ENCODE measurements at places on chromosomes 12 and 14.

- DNase-seq, result no peak
These were observed 66.5 kb downstream of the DAD1 start for GRCh38 chr14:22522466-22522957.

DNA sequence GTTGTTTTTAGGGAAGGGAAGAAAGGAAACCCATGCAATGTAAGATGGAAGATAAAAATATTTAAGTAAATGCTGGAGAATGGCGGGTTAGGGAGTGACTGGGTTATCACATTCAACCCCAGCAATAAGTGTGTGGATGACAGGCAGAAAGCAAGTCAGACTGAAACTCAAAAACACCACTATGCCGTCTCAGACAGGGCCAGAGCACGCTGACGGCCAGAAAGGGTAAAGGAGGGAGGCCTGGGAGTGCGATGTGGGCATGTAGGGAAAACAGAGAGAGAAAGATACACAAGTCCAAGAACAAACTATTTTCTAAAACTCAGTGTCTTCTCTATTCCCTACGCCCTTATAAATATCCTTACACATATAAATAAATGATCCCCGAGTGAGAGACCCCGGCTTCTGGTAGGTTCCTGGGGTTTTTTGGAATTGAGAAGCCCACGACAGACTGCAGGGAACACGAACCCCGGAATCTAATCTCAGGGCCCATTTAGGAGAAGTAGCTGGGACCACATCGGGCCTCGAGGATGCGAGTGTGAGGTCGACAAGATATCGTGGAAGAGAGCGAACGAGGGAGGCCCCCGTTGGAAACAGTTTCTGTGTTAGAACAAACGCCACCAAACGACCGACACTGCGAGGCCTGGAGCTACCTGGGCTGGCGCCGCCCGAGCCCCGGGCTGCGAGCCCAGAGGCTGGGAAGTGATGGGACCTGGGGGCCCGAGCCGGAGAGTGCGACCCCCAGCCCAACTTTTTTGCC is 735 bp upstream of the OTX2 start:
- no peak for DNase-seq

DNA sequence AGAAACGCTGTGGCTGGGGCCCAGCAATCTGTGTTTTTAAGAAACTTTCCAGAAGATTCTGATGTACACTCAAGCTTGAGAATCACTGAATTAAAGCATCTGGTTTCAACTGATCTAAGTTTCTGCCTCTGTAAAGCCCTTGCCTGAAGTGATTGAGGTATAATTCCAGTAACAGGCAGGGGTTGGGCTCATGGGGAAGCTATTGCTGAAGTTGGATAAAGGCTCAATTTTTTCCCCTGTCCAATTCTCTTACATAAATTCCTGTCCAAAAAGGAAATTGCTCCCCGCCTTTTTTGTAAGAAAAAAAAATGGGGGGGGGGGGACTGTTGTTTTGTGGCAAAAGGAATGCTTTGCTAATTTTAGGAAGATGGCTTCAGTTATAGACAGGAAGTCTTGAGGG is 337.4 kb downstream of the NUAK1 start:
- DNase-seq, result no peak

GRCh38 chr14:61586544-61587055 is 108.7 kb upstream of the HIF1A start:
- DNase-seq, result no peak

DNA sequence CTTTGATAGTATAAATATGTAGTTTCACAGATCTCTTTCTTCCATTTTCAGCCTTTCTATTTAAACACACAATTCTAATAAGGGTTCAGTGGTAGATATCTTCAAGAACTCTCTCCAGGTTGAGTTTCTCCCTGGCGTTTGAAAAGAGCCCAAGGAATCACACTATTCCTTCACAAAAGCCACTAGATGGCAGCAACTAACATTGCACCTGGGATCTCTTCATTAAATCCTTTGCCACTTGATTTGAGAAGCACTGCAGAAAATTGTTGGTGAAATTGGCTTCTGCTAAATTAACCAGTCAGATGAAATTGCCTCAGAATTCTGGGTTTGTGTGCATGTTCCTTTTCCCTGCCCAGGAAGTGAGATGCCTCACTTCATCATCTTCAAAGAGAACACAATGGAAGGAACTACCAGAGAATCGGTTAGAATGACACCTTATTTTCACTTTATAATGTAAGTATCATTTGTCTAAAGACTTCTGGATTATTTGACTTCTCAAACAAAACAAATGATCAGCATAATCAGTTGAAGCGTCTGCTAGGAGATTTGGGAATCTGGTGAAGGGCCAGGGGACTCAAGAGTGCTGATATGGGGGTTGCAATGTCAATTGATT is 6.8 kb downstream of the CCDC198 start:
- no peak for DNase-seq

DNA sequence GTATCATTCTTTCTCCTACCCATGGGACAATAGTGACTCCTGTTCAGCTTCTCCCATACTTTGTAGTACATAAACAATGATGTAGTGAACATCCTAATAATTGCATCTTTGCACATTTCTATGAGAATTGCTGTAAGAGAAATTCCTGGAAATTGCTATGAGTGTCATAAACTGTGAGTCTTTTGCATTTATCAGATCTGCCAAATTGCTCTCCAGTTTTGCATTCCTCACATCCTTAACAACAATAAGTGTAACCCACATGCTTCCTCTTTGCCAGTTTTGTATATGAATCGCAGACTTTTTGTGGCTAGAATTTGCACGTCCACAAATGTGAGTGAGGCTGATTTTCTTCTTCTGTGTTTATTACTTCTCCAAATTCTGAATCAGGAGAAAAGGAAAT is 124.0 kb upstream of the TBX5 start:
- DNase-seq, result no peak

- no peak for DNase-seq
These were observed 15.7 kb downstream of the RTL1 start for GRCh38 chr14:100887728-100888335.

GRCh38 chr12:51970904-51971646 is 19.6 kb downstream of the ACVR1B start:
- peak; percentile 33 for DNase-seq

DNA sequence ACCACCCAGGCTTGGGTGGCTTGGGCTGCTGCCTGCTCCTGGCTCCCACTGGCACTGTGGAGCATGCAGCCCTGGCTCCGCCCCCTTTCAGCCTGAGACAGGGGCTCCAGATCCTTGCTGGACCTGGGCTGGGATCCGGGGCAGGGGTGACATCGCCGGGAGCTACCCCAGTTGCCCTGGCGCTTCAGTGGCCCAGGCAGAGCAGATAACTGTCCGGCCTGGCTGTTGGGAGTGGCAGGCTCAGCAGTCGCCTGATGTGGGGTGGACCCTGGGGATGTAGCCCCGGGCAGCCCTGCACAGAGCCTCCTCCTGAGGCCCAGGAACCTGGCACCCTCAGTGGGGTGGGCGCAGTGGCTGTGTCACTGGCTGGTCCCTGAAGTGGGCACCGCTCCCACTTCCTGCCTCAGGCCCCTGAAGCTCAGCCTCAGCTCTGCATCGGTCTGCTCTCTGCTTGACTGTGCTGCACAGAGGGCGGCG is 57.9 kb downstream of the FUT8 start:
- no peak for DNase-seq

DNA sequence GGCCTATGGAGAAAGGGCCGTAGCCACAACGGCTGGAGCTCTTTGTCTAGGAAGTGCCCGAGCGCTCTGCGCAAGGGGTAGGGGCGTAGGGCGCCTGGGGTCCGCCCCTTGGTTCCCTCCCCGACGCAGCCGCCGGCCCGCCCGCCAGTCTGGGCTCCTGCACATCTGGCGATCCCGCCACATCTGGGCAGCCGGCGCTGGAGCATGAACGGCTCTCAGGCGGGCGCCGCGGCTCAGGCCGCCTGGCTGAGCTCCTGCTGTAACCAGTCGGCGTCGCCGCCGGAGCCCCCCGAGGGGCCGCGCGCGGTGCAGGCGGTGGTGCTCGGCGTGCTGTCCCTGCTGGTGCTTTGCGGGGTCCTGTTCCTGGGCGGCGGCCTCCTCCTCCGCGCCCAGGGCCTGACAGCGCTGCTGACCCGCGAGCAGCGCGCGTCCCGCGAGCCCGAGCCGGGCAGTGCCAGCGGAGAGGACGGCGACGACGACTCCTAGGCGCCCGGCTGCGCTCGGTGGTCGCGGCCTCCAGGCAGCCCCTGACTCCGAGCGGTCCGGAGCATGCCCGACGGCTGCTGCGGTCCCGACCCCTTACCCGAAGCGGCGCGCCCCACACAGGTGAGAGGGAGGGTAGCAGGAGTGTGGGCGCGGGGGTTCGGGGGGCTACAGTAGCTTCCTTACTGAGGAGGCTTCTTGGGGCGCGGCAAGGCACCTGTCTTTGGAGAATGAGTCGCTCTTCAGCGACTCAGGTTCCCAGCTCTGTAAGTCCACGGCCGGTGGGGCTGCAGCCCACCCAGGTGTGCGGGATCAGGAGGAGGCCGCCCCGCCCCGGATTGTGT is at the start of gene SMIM41:
Gene SMIM41 (plus strand): TSS at position 129 of the 827 bp plus-strand sequence. CDS start 76 bp downstream, at position 205.
- no peak for DNase-seq

- DNase-seq, result no peak
These were observed at the start of gene TBX5 for GRCh38 chr12:114405519-114406271. TBX5 (minus strand) TSS chr12:114406144; CDS start chr12:114403898, 2,246 bp downstream.

DNA sequence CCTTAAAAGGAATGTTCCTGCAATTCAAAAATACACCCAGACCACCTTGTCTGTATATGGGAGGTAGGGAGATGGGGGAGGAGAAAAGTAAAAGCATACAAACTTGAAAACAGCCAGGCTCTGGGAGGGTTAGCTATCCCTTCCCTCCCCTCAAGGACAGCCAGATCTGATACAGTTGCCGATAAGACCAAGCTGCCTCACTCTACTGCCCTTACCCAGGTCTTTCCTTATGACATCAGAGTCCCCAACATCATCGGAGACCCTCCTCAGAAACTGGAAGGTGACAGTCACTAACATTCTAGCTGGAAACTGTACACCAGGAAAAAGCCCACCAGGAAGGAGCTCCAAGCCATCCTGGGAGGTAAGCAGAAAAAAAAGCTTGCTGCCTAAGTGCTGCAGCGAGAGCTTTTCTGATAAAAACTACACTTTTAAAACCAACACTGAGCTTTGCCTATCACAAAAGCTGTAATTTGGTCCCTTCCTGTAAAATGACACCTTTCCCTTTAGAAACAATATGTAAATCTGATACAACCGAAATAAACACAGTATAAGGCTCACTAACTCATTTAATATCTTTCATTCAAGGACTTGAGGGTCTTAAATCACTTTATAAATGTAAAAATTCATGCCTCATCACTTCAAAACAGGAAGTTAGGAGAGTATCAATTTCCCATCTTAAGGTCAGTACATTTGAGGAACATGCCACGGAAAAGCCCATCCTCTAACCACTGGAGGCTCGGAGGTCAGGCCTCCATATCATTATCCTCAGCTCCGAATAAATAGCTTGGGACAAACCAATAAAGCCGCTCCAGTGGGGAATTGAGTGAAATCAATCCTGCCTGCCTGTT is 20.4 kb upstream of the PLEKHH1 start:
- DNase-seq, result no peak

GRCh38 chr12:72869024-72869423 is 596.9 kb downstream of the TRHDE start:
- no peak for DNase-seq

DNA sequence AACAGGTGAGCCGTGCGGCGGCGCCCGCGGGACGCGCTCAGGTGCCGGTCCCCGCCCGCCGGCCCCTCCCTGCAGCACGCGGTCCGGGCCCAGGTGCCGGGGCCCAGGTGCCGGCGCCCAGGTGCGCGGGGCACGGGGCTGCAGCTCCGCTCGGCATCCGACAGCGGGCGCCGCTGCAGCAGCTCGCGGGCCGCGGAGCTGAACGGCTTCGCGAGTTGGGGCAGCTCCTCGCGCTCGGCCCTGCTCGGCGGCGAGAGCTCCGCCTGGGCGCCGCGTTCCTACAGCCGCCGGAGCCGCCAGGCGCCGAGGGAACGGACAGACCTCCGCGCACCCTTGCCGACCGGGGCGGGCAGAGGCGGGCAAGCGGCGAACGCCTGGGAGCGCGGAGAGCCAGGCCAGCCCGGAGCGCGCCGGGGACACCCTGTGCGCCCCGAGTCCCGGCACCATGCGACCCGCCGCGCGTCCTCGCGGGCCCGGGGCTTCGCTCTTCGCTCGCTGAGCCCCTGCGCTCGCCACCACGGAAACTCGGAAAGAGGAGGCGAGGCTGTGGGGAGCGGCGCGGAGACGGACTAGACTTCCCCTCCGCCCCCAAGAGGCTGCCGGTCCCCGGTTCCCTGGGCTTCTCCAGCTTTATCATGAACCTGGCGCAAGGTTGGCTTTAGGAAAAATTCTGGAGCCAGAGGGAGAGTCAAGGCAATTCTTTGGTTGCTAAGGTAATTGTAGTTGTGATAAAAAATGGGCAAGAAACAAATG is at the start of gene RGS6:
Gene RGS6 (plus strand): TSS at position 201 of the 753 bp plus-strand sequence.
- DNase-seq, result no peak

DNA sequence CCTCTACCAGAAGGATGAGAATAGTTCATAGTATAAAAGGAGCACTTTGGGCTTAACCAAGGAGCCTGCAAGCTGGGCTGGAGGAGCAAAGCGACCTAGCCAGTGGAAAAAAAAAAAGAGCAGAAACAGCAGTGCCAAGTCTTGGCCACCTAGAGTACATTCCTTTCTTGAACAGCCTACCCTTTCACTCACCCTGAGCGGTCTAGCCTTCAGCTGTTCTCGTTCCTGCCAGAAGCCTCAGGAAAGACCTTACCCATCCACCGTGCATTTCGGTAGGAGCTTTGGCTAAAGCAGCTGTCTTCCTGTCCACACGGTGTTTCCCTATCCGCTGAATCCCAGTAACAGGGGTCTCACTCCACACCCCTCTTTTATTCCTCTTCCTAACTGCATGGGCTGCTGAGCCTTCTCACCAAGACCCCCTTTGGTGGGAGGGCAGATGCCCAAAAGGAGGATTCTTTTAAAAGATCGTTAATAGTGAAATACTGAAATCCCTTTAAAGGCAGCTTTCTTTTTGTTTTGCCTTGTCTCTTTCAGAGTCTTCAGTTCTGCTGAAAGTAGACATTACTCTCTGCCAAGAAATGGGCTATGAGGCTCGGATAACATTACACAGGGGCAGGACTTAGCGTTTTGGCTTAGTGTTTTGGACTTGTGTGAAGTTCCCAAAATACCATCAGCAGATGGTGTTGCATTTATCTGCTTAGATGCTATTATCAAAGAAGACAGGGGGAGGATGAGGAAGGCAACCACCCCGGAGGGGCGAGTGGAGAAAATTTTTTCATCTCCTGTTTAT is 88.5 kb upstream of the METAP2 start:
- no peak for DNase-seq

DNA sequence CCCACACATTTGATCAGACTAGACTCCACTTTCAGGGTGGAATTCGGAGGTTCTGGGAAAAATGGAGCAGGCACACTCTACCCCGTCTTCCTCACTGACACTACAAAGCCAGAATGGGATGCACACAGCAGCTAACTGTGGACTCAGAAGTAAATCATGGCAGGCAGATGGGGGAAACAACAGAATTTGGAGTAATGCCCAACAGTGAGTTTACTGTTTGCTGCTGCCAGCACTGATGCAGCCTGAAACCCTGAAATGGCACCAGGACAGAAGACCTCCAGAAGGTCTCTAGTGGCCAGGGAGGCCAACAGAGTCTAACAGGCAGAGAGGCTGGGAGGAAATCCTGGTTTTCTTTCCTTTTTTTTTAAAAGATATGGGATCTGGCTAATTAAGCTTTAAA is 24.6 kb downstream of the KCTD10 start:
- no peak for DNase-seq

Data from stimulated activated CD8-positive, alpha-beta memory T cell treated with anti-CD3 and anti-CD28 coated beads, Interleukin-15, amount 100 ng/mL, for 48 hours (primary cell).